Epithelial cell of esophagus (primary cell): ENCODE measurements at places on chromosomes 12 and 14.

- no peak for DNase-seq
Measured at GRCh38 chr12:51868821-51869495, 18.9 kb upstream of the ANKRD33 start.

GRCh38 chr12:110733089-110733715, 9.5 kb downstream of the PPP1CC start:
- no peak for DNase-seq

- DNase-seq: peak; percentile 84
Measured at GRCh38 chr14:20632831-20633691, 8.4 kb downstream of the OR6S1 start.

DNA sequence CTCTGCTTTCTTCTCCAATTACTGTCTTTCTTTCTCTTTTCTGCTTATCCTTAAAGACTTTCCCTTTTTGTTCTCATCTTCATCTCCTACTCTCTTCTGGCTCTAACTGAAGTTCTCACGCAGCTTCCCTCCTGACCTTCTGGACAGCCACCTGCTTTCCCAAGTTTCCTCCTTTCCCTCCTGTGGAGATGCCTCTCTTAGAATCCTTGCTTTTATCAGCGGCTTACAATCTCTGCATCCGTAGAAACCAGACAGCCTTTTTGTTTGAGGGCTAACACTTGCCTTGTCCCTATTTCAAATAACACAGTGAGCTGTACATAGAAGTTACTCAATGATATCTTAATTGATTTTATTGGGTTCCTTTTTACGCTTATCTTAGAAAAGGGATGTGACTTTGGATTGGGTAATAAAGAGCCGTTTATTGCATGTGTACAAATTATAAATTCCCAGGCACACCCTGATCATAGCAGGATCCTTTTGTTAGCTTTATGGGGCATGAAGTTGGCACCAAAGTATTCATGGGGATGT, 2.1 kb upstream of the LGALS3 start:
- no peak for DNase-seq

DNA sequence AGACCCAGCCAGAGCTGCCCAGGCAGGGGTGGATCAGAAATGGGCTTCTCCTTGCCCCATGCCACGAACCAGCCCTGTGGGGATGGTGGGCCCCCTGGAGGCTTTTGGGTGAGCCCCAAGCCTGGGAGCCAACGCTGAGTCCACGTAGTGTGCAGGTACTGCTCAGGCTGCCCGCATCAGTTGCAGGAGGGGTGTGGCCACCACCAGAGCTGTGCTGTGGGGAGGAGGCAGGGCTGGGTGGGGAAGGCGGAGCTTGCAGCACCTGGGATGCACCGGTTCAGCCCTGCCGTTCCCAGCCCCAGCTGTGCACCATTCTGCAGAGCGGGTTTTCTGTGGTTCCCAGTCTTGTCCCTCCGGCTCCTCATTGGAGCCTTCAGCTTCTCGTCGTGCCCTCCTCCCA, 36.3 kb downstream of the IL31 start:
- DNase-seq: peak; percentile 80

GRCh38 chr14:61568572-61569011, 126.7 kb upstream of the HIF1A start:
- peak; percentile 57 for DNase-seq

DNA sequence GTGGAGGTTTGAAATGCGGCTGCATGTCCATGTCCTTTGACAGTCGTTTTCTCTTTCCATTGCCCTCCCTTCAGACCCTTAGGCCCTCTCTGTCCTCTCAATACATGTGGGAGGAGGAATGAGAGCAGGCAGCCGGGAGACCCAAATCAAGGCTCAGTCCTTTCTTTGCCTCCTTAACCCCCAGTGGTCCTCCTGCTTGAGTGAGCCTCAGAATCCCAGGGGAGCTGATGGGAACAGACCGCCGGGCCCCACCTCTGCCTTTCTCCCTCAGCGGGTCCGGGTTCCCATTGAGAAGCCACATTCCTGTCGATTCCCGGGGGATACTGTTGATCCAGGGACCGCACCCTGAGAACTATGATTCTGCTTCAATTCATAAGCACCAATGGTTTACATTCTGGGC, 77.9 kb upstream of the RFLNA start:
- DNase-seq: no peak

DNA sequence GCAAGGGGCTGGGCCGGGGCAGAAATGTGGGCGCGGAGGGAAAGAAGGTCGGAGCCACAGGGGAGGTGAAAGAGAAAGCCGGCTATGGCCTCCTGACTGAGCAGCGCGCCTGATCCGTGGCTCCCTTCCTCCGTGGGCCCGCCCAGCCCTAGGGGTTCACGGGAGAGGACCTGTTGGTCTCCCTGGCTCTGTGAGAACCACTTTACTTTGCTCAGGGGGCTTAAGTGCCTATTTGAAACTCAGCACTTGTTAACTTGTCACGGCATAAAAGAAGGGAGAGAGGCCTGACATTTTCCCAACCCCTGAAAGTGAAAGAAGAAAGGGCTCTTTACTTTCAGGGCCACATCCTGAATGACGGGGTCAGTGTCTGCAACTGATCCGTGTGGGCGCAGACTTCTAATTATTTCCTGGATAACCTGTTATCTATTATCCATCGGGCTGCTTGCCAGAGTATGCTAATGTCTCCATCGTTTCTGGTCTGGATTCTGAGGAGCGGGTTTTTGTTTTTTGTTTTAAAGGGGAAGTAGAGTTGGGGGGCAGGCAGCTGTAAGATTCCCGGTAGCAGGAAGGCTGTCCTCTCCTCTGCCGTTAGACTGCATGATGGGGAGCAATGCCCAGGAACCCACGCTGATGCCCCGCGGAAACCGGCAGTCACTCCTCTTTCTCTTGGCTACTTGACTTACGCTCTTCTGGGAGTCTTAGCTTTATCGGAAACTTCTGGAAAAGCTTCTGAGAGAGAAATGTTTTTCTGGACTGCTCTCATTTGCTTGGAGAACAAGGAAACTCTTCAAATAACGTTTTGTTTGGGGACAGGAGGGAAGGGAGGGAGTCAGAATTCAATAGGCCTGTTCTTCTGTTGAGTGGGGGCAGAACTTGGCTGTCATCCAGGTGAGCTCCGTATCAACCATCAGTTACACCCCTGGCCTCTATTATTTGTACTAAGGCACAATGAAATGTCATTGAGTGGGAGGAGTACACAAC, 127.7 kb upstream of the MAX start:
- no peak for DNase-seq

GRCh38 chr12:712172-712863, 40.1 kb upstream of the WNK1 start:
- peak; percentile 68 for DNase-seq

GRCh38 chr14:53384536-53384935, 231.4 kb upstream of the DDHD1 start:
- no peak for DNase-seq

DNA sequence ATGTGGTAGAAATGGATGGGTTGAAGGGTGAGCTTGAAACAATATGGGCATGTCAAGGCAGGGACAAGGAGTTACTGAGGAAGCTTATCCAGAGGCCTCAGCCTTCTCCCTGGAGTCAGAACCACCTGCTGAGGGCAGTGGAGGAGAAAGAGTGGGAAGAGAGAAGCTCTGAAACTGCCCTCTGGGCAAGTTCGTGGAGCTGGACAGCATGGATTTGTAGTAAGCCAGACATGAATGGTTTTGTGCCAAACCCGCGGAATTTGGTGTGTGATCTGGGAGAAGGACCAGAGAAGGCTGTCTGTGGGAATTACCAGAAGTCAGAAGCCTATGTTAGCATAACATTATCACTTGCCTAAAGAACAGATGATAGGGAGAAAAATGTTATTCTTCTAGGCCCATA, 164.8 kb downstream of the SLC41A2 start:
- DNase-seq: no peak

DNA sequence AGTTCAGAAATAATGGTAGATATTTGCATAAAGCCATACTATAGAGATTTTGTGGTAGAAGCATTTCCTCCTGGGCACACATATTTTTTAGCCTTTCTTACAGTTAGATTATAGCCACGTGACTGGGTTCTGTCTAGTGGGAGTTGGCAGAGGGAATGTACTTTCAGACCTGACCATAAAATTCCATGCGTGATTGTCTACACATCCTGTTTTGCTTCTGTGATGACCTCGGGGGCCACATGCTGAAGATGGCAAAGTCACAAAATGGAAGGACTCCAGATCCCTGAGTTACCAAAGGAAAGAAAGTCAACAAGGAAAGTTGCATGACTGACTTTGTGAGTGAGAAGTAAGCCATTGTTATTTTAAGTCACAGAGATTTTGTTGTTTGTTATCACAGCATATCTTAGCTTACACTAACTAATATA, 14.6 kb upstream of the MIA2 start:
- no peak for DNase-seq

DNA sequence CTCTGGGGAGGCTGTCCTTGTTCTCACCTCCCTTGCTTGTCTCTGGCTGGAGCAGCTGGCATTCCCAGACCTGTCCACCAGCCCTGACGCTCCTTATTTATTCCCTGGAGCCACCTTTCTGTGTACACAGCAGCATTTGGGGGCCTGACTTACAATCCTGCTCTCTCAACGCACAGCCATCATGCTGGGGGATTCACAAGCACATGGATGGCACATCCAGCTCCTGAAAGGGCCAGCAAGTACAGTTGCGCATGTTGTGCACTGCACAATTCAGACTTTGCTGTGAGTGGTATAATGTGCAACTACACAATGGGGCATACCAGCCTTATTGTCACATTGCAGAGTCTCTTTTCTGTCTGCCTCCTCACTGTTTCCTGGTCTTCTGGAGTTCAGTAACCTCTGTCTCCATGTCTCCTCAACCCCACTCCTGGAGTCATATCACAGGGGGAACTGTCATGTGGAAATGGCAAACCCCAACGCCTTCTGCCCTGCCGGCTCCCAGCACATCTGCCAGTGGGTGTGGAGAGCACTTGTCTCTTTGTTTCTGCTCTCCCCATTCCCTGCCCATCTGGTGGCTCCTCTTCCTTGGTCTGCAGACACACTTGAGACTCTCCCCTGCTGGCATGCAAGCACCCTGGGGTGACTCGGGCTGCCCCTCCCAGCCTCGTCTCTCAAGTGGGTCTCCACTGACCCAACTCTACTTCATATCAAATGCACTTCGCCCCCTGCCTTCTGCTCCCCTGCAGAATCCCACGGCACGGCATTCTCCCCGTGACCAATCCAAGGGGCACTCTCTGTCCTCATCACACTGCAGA, 41.2 kb upstream of the MEG3 start:
- no peak for DNase-seq

GRCh38 chr14:99774556-99775307, 18.5 kb upstream of the EML1 start:
- DNase-seq: no peak

- no peak for DNase-seq
Measured at GRCh38 chr14:51605575-51605974, 46.1 kb upstream of the FRMD6 start.

DNA sequence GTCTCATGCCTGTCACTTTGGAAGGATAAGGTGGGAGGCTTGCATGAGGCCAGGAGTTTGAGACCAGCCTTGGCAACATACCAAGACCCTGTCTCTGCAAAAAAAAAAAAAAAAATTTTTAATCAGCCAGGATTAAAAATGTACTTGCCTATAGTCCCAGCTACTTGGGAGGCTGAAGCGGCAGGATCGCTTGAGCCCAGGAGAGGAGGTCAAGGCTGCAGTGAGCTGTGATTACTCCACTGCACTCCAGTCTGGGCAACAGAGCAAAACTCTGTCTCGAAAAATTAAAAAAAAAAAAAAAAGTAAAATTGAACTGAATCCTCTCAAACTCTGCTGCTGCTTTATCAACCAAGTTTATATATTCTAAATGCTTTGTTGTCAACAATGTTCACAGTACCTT, 128.1 kb upstream of the AEBP2 start:
- DNase-seq: no peak

DNA sequence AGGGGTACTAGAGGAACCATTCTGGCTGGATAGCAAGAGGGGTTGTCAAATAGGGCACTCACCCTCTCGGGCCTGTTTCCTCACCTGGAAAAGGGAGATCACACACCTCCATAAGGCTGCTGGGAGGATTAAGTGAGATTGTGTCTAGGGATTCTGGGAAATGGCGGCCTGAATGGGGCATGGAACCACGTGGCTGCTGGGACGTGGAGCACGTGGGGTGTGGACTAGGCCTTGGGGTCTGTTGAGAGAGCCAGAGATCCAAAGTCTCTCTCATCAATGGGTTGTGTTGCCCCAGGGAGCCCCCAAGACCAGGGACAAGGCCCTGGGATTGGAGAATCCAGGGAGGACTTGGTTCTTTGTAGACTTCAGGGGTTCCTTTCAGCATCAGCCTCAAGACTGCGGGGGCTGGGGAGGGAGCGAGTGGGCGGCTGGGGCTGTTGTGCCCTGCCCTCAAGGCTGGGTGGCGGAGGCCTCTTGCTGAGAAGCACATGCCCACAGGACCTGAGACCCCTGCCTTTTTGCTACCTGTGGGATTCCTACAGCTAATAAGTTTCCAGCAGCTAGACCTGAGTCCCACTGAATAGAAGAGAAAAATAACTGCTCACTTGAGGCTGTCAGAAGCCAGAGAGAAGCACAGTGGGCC, 3.4 kb upstream of the MYL2 start:
- no peak for DNase-seq

- DNase-seq: peak; percentile 35
Measured at GRCh38 chr14:68974759-68975347, 4.2 kb downstream of the ACTN1 start.

- peak; percentile 56 for DNase-seq
Measured at GRCh38 chr14:36646664-36647416, 14.8 kb upstream of the PAX9 start.

DNA sequence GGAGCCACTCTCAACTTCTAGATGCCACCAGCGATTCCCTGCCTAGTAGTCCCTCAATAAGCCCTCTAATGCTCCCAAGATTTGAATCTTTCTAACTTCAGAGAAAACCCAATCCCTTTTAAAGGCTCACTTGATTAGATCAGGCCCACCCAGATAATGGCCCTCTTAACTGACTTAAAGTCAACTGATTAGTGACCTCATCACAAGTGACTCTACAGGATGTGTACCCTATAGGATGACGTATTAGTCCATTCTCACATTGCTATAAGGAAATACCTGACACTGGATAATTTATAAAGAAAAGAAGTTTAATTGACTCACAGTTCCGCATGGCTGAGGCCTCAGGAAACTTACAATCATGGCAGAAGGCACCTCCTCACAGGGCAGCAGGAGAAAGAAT, 49.1 kb downstream of the ANKS1B start:
- DNase-seq: no peak

DNA sequence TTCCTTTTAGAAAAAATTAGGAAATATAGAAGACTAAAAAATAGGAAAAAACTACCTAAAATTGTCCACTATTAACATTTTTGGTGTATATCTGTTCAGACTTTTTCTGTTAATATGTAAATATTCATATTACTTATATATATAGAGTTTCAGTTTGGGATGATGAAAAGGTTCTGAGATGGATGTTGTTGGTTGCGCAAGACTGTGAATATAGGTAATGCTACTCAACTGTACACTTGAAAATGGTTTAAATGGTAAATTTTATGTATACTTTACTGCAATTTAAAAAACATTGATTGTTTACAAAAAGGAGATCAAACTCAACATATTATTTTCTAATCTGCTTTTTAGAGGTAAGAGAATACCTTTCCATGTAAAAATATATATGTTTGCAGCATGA, 200.9 kb downstream of the RAD51B start:
- no peak for DNase-seq

GRCh38 chr14:20748439-20748838, 2.8 kb downstream of the EDDM3A start:
- no peak for DNase-seq
